NCI-H187 (cell line): ENCODE measurements at places on chromosomes 3 and 15.

GRCh38 chr3:197026481-197026866 is 3.1 kb downstream of the MELTF start:
- DNase-seq = no peak

DNA sequence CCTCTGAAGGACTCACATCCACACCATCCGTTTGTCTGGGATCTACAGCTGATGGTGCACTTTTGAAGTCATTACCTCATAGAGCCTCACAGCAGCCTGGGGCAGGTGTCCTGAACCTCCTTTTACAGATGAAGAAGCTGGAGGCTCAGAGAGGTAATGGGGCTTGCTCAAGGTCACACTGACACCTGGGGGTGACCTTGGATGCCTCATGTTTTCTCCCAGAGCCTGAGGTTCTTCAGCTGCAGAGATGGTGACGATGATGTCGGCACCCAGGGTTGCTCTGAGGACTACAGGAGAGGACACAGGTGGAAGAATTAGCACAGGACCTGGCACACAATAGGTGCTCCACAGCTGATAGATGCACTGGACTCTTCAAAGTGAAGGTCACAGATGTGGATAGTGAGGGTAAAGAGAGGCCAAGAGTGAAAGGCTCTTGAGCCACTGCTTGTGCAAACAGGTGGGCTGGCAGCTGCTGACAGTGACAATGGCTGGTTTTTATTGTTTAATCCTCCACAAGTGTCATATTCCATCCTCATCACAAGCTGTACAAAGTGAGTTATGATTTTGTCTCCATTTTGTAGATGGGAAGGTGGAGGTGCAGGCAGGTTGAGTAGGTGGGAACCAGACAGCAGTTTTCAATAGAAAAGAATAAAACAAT is 17.4 kb upstream of the ATP2B2 start:
- DNase-seq = no peak

GRCh38 chr3:39936848-39937247 is 127.4 kb downstream of the MYRIP start:
- no peak for DNase-seq

DNA sequence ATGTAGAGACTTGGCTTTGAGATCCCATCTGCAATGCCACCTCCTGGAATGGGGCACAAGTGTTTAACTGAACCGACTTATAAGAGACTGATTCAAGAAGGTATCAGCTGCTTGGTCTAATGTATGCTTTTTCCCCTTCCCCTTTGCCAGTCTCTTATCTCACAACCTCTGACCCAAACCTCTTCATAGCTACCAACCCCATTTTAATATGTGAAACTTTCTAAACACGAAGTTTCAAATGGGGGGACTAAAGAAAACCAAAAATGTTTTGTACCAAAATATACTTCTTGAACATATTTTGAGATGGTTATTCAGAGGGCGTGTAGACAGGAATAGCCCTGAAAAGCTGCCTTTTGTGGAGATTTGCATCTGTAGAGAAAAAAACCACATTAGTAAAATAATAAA is 73.1 kb downstream of the OXSM start:
- DNase-seq = no peak

DNA sequence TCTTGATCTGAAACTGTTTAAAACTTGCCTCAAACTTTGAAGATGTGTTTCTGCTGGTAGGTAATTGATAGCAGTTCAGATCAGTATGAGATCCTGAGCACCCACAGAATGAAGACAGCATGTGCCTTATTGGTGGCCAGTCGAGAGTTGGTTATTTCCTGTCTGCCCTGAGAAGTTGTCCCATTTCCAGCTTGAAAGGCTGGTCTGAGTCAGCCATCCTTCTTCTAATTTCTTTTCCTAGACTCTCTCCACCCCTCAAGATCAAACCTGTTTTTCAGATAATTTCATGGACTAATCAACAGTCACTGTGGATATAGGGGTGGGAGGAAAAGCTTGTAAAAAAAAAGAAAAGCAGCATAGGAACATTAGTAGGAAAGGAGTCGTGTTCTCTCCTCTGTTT is 464.4 kb downstream of the FOXP1 start:
- DNase-seq = no peak

GRCh38 chr3:182136008-182136910 is 424.5 kb downstream of the SOX2 start:
- no peak for DNase-seq

GRCh38 chr3:185058796-185059195 is 94.1 kb downstream of the C3orf70 start:
- DNase-seq = no peak

DNA sequence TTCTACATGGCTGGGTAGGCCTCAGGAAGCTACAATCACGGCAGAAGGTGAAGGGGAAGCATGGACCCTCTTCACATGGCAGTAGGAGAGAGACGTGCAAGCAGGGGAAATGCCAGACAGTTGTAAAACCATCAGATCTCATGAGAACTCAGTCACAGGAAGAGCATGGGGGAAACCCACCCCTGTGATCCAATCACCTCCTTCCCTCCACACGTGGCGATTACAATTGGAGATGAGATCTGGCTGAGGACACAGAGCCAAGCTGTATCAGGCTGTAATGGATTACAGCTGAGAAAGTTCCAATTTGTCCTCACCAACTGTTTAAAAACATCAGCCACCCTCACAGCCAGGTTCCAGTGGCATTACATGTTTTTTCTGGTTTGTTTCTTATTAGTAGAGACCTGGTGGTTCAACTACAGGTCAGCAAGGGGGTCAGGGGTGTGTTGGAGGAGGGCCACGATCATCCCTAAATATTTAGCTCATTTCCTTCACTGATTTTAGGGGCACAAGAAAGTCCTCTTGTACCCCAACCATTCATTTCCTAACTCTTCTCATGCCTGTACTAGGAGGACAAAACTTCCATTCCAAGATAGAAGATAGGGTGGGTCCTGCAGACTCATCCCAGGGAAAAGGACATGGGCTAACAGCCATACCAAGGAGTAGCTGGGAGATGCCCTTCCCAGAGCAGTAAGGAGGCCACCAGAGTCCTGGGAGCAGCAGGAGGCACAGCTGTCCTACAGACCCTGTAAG is 54.4 kb downstream of the ANXA2 start:
- no peak for DNase-seq

- DNase-seq = no peak
Observed at GRCh38 chr3:155015776-155016436, 64.2 kb upstream of the MME start.

- no peak for DNase-seq
Observed at GRCh38 chr15:25245801-25246622, 192.8 kb downstream of the UBE3A start.

DNA sequence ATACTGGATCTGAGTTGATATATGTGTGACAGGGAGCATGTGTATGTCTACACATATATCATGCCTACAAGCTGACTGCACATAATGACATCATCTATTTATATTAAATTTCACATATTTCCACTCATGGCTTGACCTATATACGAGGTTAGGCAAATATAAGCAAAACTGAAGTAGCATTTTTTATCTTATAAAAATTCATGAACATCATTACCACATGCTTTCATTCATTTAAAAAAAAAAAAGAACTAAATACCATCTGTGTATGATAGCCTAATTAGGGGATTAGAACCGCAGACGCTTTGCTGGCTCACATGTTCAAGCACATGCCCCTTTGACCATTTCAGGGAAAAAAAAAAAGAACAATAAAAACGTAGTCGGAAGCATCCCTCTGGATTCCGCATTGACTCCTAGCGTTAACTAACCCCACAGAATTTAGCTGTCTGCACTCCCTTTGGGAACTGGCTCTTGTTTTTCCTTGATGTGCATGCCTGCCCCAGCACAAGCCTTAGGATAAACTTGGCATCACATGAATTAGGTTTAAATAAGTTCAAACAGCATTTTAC is 888.4 kb downstream of the ROBO1 start:
- DNase-seq = no peak

GRCh38 chr3:56126632-56127031 is 341.6 kb downstream of the ERC2 start:
- DNase-seq = no peak

DNA sequence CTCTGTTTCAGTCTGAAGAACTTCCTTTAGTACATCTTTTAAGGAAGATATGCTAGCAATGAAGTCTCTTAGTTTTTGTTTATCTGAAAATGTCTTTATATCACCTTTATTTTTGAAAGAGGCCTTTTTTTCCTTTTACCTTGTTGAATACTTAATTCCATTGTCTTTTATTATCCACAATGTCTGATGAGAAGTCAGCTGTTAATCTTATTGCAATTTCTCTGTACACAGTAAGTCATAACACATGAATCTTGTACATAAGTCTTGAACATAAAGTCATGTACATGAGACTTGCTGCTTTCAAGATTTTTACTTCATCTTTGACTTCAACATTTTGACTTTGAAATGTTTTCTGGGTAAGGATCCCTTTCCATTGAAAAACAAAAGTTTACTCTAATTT is 424.3 kb upstream of the ATP10A start:
- no peak for DNase-seq
